Epithelial cell of alveolus of lung (primary cell): ENCODE measurements at places on chromosomes 1 and 21. TPM values are rescaled to one million over a fixed set of nuclear protein-coding genes. Genes with fewer than 3 reads are reported as not detected.

Gene ALPL
- total RNA-seq, result 0.13 and 1.7 TPM in 2 replicates

Gene CFAP74
- not detected in 2 replicates for total RNA-seq

Gene ASB17
- total RNA-seq, result not detected in 2 replicates

Gene MPL
- not detected in 2 replicates for total RNA-seq

Gene LYPD8
- not detected in 2 replicates for total RNA-seq

Gene TMEM81
- total RNA-seq, result 1.3 and 3.6 TPM in 2 replicates

Gene CLEC20A
- total RNA-seq, result 0.13 TPM in 1 of 2 replicates, not detected in the other

Gene SLAMF9
- total RNA-seq, result 0.91 TPM in 1 of 2 replicates, not detected in the other

Gene FLG2
- not detected in 2 replicates for total RNA-seq

Gene DFFA
- total RNA-seq, result 27.4 and 29.1 TPM in 2 replicates

Gene NTMT2
- not detected in 2 replicates for total RNA-seq

Gene NBPF4
- total RNA-seq, result not detected in 2 replicates

Gene MMP23B
- 9.3 and 90.0 TPM in 2 replicates for total RNA-seq

Gene LCE1E
- total RNA-seq, result not detected in 2 replicates

Gene SORT1
- total RNA-seq, result 8.9 and 10.2 TPM in 2 replicates

Gene SOAT1
- 14.2 and 27.1 TPM in 2 replicates for total RNA-seq

Gene NEXN
- total RNA-seq, result 9.1 and 10.9 TPM in 2 replicates

Gene PAFAH2
- 6.6 and 8.3 TPM in 2 replicates for total RNA-seq

Gene ARHGAP29
- total RNA-seq, result 5.4 and 15.0 TPM in 2 replicates

Gene RGS4
- total RNA-seq, result 14.4 and 30.9 TPM in 2 replicates

Gene WDR77
- 20.2 and 39.0 TPM in 2 replicates for total RNA-seq

Gene MCOLN2
- total RNA-seq, result 0.88 and 2.1 TPM in 2 replicates

Gene KCND3
- not detected in 2 replicates for total RNA-seq

Gene ZNF684
- total RNA-seq, result 4.6 and 5.0 TPM in 2 replicates

Gene COL9A2
- total RNA-seq, result 3.4 and 10.5 TPM in 2 replicates

Gene UMODL1
- total RNA-seq, result not detected in 2 replicates

Gene DAB1
- not detected in 2 replicates for total RNA-seq

Gene RAP1GAP
- total RNA-seq, result 0.13 TPM in 1 of 2 replicates, not detected in the other

Gene APOBEC4
- not detected in 2 replicates for total RNA-seq

Gene PRELP
- total RNA-seq, result under 0.01 TPM in 2 replicates

Gene WDR64
- total RNA-seq, result not detected in 2 replicates

Gene FAM177B
- not detected in 2 replicates for total RNA-seq

Gene UBXN10
- under 0.01 and 0.13 TPM in 2 replicates for total RNA-seq

Gene KCNE2
- total RNA-seq, result not detected in 2 replicates

Gene ADAMTS5
- total RNA-seq, result 0.65 and 55.5 TPM in 2 replicates

Gene LRRC3
- total RNA-seq, result 0.64 and 1.0 TPM in 2 replicates

Gene PLD5
- 0.24 and 0.52 TPM in 2 replicates for total RNA-seq
